ENCODE measurements at places on chromosomes 12 and 14.

DNA sequence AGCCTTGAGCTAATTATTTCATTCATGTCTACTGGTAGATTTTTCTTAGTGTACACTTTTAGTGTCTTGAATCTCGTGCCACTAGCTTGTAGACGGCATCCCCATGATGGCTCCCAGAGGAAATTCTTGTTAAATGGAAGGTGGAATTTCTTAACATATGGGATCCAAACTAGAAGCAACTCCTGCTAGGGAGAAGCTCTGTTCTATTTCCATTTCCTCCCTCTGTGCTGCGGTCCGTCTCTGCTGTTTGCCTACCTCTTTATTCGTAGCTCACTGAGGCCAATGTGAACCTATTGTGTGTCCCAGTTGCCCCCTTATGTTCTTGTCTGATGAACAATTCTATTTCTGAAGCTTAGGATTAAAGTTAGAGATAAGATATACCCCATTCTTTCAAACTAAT is 588 bp downstream of the PIK3C2G start:
- DNase-seq: no peak

GRCh38 chr14:75535164-75535898 is 13.1 kb downstream of the BATF start:
- DNase-seq: no peak

DNA sequence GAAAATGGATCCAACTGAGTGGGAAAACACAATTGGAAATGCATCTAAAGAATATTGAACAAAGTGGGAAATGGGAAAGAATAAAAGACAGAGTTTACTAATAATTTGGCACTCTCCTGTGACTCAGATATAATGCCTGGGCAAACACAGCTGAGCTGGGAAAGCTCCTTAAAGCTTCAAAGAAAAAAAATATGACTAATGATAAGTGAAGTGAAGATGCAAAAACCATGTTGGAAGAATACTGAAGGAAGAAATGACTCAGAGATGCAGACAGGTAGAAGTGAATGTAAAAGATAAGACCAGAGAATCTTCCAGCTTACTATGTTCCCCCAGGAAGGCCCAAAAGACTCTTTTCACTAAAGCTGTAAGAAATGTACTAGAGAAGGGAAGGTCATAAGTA is 62.4 kb upstream of the FOXG1 start:
- DNase-seq: no peak

- DNase-seq: no peak
Measured at GRCh38 chr14:99546234-99546879, 57.6 kb downstream of the CCDC85C start.

- no peak for DNase-seq
Measured at GRCh38 chr12:6334359-6334758, 7.5 kb downstream of the TNFRSF1A start.

All from NCI-H1436 (cell line).